ENCODE measurements at places on chromosomes 3 and 15. TPM values are rescaled to one million over a fixed set of nuclear protein-coding genes. Genes with fewer than 3 reads are reported as not detected.

Gene RPL22L1
- 145 TPM for polyA plus RNA-seq

Gene AMIGO3
- 0.46 TPM for polyA plus RNA-seq

Gene ROPN1
- 1.8 TPM for polyA plus RNA-seq

Gene PRR20G
- not detected for polyA plus RNA-seq

Gene FETUB
- not detected for polyA plus RNA-seq

Gene RCN2
- polyA plus RNA-seq = 12.3 TPM

Gene VPS13C
- polyA plus RNA-seq = 6.6 TPM

Gene VIPR1
- polyA plus RNA-seq = 43.8 TPM

Gene CCR4
- 3.1 TPM for polyA plus RNA-seq

Gene APH1B
- 6.9 TPM for polyA plus RNA-seq

Gene MEIS2
- 1.4 TPM for polyA plus RNA-seq

Gene CYP8B1
- not detected for polyA plus RNA-seq

Gene RYR3
- not detected for polyA plus RNA-seq

Gene LRRC31
- 7.8 TPM for polyA plus RNA-seq

All from sigmoid colon (tissue), 7 donors.